ENCODE measurements at places on chromosomes 5 and 9.

GRCh38 chr5:84382363-84383295 is 2.1 kb downstream of the EDIL3 start:
- DNase-seq, result no peak

- no peak for DNase-seq
Measured at GRCh38 chr5:173159256-173159655, 14.9 kb downstream of the BNIP1 start.

DNA sequence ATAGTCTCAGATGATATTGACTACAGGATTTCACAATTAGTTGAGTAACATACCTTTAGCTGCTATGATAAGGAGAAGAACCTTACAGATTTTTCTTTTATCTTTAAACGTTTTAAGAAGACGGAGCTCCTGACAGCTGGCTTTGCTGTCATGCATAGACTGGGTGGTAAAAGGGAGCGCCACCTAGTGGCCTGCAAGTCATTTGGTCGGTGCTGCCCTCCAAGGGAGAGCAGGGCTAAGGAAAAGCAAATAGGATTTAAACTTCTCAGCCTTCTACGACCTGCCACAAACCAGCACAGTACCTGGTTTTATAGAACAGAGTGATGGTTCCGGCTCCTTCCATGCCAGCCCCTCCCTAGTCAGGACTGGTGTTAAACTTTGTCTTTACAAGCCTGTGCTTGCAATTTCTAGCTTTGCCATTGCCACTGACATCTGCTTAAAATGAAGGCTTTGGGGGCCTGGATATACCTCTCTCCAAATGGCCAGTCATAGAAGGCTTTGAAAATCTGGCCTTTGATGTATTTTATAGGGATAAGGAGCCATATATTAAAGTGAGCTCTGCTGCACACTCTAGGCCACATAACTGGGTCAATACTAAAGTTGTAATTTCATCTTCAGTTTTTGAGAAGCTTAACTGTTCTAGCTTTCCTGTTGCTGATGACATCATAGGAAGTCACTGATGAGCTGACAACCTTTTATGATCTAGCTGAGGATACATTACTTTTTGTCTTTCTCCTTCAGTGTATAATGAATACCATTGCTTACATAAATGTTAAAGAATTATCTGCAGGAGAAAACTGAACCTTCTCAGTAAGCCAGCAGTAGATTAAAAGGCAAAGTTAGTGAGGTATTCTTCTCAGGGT is 31.1 kb upstream of the ADAMTSL1 start:
- DNase-seq, result peak; percentile 49

DNA sequence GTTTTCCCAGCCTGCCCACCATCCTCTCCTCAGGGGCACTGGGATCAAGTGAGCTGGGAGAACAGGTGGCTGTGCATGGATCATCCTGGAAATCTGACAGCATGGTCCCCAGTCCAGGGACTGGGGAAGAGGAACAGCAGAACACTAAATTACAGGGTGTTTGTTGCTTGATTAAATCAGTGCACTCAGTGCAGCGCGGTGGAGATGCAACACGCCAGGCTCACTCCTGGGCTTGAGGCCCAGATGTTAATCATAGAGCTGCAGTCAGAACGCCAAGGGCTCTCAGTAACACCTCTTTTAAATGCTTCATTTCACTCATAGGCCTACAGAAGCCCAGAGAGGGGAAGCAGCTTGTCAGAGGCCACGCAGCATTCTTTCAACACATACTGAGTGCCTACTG is 14.2 kb upstream of the LARP1 start:
- DNase-seq, result no peak

DNA sequence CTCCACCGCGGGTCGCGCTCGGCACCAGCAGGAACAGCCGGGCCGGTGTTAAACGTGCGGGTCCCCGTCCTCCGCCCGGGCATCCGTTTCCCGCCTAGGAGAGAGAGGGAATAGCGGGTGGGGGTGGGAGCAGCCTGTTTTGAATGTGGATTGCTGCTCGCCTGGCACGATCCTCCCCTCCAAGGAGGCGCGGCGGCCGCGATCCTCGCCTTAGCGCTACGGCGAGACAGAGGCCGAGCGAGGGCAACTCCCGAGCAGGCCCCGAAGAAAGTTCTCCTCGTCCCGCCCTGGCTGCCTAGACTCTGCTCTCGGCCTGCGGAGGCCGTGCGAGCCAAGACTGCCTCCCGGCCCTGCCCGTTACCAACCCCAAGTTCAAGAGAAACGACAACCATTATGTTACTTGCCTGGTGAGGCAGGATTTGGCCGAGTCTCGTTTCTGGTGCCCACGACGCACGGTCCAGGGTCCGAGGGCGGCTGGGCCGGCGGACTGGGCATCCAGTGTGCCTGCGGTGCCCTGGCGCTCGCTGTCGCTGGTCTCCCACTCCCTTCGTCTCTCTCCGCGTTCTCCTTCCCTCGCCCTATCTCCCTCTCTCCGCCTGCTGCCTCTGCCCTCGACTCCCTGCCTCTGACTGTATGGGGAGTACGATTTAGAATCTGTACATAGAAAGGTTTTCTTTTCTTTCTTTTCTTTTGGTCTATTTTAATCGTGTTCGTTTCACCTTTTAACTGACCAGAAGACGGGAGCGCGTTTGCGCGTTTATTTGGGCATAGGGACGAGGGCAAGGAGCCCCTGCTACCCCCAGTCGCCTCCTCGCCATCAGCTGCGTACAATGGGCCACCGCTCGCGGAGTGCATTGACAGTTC is 724 bp downstream of the NR2F1-AS1 start:
- no peak for DNase-seq

- DNase-seq, result no peak
Measured at GRCh38 chr5:161098516-161098915, 246.5 kb upstream of the ATP10B start.

GRCh38 chr5:156120777-156121176 is 206.2 kb upstream of the SGCD start:
- DNase-seq, result no peak

- DNase-seq, result no peak
Measured at GRCh38 chr9:109399258-109399767, 78.5 kb upstream of the EPB41L4B start.

DNA sequence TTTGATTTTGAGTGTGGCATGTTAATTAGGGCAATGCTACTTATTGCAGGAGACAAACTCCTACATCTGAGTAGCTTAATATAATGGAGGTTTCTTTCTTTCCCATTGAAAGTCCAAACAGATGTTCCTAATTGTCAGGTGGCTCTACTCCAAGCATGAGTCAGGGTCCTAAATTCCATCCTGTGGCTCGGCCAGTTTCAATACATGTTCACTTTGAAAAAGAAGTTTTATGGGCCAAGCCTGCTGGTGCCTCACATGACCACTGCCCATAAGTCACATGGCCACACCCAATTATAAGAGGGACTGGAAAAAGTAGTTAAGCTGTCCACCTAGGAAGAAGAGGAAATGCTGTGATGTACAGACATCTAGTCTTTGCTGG is 170.4 kb downstream of the ARRDC3 start:
- DNase-seq, result no peak

- no peak for DNase-seq
Measured at GRCh38 chr9:136306211-136307208, 2.6 kb upstream of the CCDC187 start.
